ENCODE measurements at places on chromosomes 2 and 18.

DNA sequence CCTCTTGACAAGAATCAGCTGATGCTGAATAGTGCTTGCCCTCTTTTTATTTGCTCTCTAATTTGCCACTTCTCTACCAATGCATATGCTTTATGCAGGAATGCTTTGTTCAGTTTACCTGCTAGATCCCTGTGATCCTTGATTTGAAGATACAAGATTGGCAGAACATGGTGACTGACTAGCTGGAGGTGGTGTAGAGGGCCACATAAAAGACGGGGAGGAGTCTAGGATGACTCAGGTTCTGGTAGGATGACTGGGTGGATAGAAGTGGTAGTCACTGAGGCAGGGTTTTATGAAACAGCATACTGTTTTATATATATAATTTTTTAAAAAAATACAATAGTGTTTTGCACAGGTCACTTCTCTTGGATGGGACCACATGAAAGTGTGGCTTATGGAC, 6.3 kb upstream of the ADGRF3 start:
- DNase-seq, result no peak

- no peak for DNase-seq
These were observed 64.5 kb upstream of the RPE start for GRCh38 chr2:209937893-209938292.

GRCh38 chr2:174247474-174248186, 702 bp downstream of the OLA1 start:
- DNase-seq, result no peak

- no peak for DNase-seq
These were observed 244.8 kb downstream of the MYCN start for GRCh38 chr2:16184945-16185660.

GRCh38 chr18:26619350-26619749, 71.0 kb upstream of the KCTD1 start:
- no peak for DNase-seq

- no peak for DNase-seq
These were observed 502.9 kb upstream of the ZEB2 start for GRCh38 chr2:145022666-145023333.

GRCh38 chr2:139142252-139142880, 362.2 kb upstream of the NXPH2 start:
- no peak for DNase-seq

DNA sequence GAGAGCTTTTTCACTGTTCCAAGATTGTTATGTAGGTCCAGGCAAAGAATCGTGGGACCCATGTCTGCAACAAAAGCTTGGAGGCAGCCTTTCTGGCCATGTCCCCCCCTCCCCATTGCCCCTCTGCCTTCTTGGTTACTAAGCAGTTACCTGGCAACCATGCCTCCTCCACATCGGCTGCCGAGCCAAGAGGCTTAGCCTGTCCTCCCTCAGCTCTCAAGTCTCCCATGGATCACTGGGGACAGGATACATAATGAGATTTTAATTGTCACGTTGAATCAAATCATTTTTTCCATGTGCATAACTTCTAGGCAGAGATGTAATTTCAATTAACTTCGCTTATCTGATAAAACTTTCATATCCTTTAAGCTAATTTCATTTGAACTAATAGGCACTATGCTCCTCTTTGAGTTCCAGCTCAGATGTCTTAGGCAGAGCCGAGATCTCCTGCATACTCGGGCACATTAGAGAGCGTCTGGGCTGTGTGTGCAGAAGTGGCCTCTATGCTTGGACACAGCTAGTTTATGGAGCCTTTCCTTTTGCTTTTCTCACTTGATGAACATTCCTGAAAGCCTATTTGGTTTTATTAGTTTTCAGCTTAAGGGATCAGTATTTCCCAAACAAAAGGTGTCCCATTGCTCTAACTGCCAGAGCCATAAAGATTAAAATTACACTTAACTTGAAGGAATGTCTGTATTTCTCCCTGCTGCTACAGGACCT, 80.7 kb downstream of the LYPD1 start:
- no peak for DNase-seq

DNA sequence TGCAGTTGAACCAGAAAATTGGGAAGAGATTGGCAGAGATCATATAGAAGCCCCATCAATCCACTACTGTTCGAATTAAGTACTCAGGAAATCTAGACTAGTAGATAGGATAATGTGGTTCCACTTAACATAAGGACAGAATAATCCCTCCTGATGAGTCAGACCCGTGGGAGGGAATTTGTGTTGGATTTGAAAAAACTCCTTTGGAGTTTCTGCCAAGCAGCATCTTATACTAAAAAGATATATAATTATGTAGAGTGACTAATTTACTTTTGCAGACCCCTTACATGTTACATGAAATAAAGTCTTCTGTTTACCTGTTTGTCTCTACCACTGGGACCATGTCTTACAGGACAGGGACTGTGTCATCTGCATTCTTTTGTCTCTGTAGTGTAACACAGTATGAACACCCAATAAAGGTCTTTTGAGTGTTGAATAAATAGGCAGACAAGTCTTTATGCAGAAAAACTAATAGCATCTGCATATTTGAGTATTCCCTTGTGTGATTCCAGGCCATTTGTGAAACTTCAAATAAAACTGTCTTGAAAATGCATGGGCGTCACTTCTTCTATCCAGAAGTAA, 122.6 kb upstream of the DNAJC10 start:
- DNase-seq, result no peak

DNA sequence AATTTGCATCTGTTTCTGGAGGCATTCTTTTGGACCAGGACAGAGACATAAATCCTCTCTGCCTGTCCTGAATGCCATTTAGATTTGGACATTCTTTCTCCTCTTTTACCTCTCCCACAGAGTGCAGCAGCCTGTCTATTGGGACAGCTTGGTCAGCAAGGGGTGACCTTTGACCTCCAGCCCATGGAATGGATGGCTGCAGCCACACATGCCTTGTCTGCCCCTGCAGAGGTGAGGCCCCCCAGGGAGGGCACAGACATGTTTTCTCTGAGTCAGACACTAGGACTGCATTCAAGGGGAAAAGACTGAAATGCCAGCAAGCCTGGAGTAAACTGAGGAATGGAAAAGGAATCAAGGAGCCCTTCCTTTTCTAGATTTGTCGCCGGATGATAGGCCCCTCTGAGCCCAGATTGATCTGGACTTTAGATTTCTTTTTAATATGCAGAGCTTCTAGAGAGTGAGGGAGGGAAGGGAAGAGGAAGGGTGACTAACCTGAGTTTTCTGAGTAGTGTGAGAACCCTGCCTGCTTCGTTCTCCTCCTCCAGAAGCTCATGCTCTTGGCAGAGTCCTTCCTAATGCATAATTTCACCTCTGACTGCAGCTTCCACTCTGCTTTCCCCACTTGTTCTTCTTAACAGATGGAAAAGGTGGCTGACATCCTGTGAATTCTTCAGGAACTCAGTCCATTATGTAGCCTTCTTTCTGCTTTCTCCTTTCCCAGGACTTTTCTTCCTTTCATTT, 16.1 kb upstream of the TTLL4 start:
- no peak for DNase-seq

All from stimulated activated CD8-positive, alpha-beta memory T cell treated with anti-CD3 and anti-CD28 coated beads, Interleukin-12 subunit alpha, Interleukin-12 subunit beta, amount 100 ng/mL, for 1 hour (primary cell).